ENCODE measurements at places on chromosomes 5 and 9.

- no peak for DNase-seq
Observed at GRCh38 chr5:178545941-178546674, 44.1 kb downstream of the COL23A1 start.

DNA sequence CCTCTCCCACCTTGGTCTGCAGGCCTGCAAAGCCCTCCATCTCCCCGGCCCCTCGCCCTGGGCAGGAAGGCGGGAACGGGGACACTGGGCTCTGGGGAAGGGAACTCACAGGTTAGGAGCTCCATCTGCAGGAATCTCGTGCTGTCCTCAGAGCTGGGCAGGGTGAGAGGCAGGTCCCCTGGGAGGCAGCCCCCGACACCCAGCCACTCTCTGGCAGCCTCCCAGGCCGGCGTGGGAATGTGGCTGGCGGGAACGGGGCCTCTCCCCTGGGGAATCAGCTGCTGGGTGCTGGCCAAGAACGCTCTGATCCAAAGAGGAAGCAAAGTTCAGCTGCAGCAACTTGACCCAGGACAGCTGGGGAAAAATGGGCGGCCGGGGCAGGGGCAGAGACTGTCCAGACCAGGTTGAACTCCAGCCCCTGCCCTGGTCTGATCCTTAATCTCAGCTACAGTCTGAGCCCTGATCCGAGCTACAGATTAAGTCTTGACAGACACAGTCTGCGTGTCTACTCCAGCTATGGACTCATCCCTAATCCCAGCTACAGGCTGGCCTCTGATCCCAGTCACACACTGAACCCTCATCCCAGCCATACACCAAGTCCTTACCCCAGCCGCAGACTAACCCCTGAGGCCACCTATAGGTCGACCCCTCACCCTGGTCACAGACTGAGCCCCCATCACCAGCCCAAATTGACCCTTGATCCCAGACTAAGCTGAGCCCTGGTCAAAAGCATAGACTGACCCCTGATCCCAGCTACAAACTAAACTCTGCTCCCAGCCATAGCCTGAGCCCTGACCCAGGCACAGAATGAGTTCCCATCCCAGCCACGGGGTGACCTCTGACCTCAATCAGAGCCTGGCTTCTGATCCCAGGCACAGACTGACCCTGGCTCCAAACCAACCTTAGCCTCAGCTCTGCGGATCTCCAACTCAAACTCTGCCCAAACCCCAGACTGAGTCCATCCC lies 37.3 kb upstream of the EGFL7 start:
- DNase-seq = peak; percentile 40

GRCh38 chr5:133353741-133354140 lies 258.6 kb downstream of the FSTL4 start:
- DNase-seq = no peak

DNA sequence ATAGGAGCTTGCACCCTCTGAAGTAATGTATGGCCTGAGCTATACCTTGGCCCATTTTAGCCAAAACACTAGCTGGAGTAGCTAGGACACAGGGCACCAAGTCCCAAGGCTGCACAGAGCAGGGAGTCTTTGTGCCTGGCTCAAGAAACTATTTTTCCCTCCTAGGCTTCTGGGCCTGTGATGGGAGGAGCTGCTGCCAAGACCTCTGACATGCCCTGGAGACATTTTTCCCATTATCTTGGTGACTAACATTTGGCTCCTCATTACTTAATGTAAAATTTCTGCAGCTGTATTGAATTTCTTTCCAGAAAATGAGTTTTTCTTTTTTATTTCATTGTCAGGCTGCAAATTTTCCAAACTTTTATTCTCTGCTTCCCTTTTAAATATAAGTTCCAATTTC lies 1099.2 kb downstream of the CDH18 start:
- DNase-seq = no peak

DNA sequence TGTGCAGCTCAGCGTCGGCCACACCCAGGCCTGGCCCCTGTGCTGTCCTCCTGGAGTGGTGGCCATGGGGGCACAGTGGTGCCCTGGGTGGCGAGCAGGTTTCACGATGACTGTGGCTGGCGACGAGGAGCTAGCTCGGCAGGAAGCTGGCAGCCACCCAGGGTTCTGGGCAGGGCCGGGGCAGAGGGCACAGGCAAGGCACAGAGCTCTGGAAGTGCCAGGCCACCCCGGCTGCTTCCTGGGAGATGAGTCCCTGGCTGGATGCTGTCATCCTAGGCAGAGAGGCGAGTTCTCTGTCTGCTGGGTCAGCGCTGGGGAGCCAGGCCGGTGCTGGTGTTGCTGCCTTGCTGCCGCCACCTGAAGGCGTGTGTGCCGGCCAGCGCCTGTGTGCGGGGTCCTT lies 51.7 kb downstream of the RXRA start:
- peak; percentile 19 for DNase-seq

- DNase-seq = peak; percentile 82
Observed at GRCh38 chr9:124030969-124031451, 19.4 kb downstream of the LHX2 start.

GRCh38 chr5:113846941-113847340 lies 333.4 kb downstream of the YTHDC2 start:
- DNase-seq = no peak

DNA sequence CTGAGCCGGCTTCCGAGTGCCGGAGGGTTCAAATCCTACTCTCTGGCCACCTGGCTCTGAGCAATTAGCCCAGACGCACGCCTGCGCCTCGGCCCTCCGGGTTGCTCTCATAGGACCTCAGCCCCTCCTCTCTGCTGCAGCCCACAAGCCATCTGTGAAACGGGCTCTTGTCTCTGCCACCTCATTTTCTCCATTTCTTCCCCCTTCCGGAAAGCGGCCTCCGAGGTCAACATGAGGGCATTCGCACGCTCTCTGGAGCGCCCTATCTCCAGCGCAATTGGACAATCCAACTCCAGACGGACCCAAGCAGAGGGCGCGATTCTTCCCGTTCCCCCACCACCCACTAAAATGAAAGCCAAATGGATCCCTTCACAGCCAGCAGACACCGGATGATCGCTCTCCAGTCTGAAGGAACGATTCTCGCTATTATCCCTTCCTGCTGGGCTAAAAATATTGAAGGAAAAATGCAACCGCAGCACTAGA lies 41.5 kb downstream of the VAV2 start:
- DNase-seq = peak; percentile 55

DNA sequence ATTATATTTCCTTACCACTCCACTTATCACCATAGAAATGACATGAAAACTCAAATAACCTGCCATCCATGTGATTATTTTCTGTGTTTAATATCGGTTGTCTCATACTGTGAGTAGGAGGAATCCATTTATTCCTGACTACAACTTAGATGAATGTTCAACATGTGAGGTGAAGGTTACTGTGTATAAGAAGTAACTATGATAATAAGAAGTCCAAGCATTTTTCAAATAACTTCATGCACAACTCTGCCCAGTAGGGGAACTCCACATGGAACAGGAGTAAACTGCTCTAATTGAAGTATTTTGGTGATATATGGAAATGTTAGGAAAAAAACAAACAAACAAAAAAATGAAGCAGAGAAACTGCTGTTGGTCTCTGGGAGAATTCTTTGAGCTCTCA lies 447.5 kb upstream of the GRIN3A start:
- DNase-seq = no peak

DNA sequence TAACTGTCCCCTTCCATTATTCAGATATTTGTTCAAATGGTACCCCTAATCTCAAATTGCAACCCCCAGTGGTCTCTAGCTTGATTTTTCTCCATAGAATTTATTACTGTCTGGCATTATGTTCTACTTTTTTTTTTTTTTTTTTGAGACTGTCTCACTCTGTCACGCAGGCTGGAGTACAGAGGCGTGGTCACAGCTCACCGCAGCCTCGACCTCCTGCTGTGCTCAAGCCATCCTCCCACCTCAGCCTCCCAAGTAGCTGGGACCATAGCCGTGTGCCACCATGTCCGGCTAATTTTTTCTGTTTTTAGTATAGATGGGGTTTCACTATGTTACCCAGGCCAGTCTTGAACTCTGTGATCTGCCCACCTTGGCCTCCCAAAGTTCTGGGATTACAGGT lies 2.0 kb upstream of the REEP5 start:
- no peak for DNase-seq

DNA sequence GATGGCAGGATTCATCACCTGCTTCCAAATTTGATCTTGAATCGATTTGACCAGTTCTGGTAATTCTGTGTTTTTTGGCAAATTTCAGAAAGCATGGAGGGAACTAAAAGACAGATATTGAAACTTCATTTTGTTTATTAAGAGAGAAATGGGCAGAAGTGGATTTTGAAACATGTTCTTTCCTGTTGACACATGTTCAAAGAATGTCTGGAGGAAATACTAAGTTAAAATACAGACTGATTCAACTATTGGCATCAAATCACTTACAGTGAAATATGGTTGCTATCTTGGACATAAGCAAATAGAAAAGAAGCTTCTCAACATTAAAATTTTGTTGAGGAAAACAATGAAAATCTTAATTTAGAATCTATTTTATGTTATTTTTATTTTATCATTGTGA lies 19.3 kb upstream of the GZMK start:
- DNase-seq = peak; percentile 63

DNA sequence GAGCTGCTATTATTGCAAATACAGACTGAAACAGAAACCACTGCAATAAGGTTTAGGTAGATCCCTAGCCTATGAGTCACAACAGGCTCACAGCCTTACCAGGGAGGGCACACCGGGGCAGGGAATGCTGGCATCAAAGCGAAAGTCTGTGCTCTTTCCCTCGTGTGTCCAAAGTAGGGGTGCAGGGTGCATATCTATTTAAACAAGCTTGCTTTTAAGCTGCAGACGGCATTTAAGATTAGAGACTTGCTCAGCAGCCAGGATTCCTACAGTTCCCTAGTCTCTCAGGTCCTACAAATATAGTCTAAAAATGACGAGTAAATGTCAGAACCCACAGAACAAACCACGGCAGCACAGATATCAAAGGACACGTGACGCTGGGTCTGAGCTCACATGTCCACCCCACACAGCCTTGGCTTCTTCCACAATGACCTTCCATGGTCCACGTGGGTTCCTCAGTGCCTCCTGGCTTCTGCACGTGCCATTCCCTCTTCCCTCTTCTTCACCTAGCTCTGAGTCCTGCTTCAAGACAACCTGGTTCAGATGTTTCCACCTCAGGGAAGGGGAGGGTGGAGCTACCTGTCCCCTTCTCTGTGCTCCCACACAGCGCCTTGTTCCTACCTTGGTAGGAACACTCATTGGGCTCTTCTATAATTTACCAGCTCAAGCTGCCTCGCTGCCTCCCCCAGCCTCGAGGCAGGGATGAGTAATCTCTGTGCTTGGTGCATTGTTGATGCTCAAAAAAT lies 193.2 kb downstream of the MAPKAP1 start:
- peak; percentile 52 for DNase-seq

DNA sequence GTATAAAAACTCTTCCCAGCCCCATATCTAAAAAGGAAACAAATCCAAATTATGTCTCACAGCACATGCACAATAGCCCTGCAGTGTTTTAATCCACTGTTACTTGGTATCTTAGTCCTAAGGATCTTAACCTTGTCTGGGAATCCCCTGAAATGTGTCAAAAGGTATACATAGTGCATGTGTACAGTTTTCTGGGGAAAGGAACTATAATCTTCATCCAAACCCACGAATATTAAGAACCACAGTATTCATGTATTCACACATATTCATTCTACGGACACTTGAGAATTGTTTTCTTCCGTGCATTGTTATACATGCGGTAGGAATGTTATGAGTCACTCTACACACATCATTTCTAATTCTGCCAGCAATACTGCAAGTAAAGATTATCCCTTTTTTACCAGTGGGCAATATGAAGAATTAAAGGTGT lies 47.8 kb upstream of the SNX2 start:
- DNase-seq = peak; percentile 75

DNA sequence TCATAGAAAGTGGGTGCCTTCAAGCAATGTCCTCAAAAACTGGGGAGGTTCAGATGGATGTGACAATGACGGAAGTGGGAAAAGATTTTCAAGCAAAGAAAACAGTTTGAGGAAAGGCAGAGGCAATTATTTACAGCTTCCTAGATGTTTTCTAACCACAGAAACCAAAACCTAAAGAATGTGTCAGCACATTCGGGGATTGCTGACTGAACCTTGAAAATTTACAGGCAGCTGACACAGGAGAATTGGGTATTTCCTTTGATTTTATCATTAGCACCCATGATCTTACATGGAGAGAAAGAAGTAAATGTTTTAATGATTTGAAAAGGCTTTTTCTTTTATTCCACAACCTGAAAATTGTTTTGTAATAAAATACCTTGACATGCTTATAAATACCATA lies 369.0 kb downstream of the ACTL7B start:
- peak; percentile 62 for DNase-seq

GRCh38 chr5:133739181-133739780 lies 126.9 kb upstream of the FSTL4 start:
- no peak for DNase-seq

GRCh38 chr9:109017493-109017892 lies 4.2 kb upstream of the CTNNAL1 start:
- DNase-seq = no peak

- no peak for DNase-seq
Observed at GRCh38 chr9:131735238-131736128, 4.4 kb downstream of the RAPGEF1 start.

GRCh38 chr5:143588933-143589662 lies 185.6 kb upstream of the NR3C1 start:
- no peak for DNase-seq

- DNase-seq = no peak
Observed at GRCh38 chr9:137547687-137548543, 2.3 kb downstream of the PNPLA7 start.

DNA sequence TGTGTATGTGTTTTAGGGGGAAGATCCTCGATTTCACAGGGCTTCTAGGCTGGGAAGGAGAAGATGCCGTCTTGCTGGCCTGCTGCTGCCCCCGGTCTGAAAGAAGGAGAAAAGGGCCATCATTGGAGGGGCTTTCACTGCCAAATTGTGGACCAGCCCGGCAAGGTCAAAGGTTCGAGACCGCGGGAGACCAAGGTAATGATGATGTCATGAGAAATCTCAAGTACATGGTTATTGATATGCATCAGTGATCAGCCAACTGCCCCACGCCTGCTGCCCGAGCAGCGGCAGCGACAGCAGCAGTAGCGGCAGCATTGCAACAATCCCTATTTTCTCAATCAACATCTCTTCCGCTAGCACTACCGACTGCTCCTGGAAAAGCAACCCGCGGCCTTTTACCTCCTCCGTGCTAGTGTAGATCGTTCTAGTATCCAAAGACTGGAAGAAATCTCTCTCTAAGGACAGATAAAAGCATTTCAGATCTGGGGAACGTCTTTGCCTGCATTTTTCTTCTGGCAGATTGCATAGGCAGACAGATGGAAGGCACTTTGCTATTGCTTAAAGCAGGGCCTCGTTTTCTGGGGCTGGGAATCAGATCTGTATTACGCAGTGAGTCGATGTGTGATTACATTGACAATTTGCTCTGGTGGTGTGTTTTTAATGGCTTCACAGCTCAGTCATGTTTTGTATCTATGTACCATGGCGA lies 215.3 kb downstream of the MEF2C start:
- no peak for DNase-seq

- no peak for DNase-seq
Observed at GRCh38 chr9:32289756-32290155, 94.7 kb upstream of the ACO1 start.

DNA sequence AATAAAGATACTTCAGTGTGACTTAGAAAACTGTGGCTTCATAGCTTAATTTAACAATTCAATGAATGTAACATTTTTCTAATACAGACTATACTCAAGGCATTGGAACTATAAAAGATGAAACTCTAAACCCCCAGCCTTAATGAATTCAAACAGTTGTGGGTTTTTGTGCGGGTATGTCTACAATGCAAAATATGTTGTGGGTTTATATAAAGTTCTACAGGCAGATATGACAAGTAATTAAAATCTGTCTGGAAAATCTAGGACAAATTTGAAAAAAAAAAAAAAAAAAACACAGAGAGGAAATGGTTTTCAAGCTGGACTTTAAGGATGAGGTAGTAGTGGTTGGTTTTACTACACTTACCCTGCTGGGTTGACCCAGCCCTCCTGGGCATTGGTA lies 467.5 kb upstream of the TLE4 start:
- peak; percentile 62 for DNase-seq

Measured in AG10803 (cell line).